Immature natural killer cell (primary cell): ENCODE measurements at places on chromosomes 3 and 15.

DNA sequence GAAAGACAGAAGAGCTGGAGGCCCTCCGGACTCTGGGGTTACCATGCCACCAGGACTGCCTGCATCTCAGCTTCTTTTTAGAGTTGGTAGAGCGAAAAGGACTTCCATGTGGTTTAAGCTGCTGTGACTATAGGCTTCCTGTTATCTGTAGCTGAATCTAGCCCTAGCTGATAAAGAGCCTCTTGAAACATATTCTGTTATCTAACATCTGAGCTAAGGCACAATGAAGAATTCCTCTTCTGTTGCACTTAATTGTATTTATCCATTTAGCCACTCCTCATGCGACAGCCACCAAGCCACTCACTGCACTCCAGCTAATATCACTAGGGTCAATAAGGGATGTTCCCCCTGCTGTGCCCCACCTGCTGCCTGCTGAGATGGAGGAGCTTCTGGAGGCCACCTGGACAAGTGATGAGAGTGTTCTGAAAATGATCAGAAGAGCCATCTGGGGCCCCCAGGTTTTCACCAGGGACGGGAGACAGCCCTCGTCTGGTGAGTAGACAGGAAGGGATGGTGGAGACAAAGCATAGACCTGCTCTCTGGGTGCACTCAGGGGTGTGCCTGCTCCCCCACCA lies 94.6 kb upstream of the PLXNA1 start:
- no peak for DNase-seq

DNA sequence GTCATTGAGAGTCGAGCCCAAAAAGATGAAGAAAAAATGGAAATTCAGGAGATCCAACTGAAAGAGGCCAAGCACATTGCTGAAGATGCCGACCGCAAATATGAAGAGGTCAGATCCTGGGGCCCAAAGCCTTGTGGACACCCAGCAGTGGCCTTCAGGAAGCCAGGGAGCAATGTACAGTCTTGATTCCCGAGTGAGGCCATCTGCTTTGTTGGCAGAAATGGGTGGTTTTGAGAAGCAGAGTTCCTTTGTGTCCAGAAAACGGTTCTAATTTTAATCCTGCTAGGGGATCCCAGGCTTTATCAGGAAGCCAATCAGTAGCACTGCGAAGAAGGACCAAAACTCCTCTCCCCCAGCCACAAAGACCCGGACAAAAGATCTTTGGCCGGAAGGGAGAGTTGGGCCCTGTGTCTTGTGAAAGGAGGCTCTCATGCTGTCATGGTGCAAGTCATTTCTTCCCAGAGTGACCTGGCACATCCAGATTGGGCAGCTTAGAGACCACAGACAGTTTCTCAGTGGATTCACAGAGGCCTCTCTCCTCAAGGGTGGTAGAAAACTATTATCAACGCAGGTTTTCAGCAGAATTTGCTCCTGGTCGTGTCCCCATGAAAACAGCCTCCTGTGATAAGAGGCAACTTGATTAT lies 17.1 kb downstream of the TPM1 start:
- no peak for DNase-seq

DNA sequence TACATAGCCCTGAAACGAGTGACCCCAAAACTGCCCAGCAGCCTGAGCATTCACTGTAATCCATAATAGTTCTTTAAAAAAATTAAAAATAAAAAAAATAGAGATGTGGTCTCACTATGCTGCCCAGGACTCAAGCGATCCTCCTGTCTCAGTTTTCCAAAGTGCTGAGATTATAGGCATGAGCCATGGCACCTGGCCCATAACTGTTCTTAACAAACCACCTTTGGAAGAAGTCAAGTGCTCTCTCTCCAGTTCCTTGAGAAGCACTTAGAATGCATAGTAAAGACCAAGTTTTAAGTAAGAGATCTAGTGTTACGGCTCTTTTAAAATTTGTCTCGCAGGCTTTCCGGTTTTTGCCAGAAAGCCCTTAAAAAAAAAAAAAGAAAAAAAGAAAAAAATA lies 8.2 kb downstream of the CDC25A start:
- DNase-seq: no peak

GRCh38 chr3:73966733-73967132 lies 342.0 kb upstream of the PDZRN3 start:
- no peak for DNase-seq

- DNase-seq: no peak
Observed at GRCh38 chr3:73432023-73432705, 192.6 kb downstream of the PDZRN3 start.
